ENCODE measurements at places on chromosomes 16 and 17.

- DNase-seq: no peak
Observed at GRCh38 chr16:468068-468821, 42.8 kb downstream of the RAB11FIP3 start.

- DNase-seq: no peak
Observed at GRCh38 chr16:67701420-67701819, 17.7 kb downstream of the GFOD2 start.

DNA sequence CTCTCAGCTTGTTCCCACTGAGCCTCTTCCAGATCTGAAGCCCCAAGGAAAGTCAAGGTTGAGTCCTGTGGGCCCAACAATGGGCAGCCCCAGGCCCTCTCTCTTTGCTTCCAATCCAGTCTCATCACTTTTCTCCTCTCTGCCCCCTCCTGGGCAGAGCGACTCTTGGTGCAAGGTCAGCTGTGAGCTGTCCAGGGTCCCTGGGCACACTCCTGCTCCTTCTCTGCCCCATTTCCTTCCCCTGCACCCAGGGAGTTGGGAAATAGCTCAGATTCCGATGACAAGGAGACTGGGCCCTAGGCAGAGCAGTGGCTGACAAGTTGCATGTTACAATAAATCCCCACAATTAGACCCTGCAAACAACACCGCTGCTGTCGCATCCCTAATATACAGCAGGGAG lies 16.1 kb upstream of the CRHR1 start:
- DNase-seq: no peak

DNA sequence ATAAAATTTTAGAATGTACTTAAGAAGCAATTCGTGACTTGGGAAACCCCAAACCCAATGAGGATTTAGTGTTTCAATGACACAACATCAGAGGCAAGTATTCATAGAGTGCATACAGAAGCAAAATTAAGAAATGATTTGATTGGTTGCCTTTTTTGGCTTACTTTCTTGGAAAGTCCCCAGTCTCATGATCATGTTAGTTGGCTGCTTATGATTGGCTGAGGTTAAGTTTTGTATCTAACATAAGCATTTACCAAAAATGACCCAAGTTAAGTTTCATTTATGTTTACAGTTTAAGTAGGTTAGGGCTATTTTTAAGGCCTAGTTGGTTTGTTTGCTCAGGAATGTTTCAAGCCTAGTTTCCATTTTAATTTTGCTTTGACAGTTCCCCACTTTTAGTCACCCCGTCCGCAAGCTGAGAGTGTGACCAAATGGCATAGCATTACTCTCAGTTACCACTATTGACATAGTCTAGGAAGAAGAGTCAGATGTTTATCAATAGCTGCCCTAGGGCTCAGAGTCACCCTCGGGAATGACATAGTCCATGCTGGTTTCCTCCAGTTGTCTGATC lies 36.2 kb downstream of the DGKE start:
- DNase-seq: no peak

DNA sequence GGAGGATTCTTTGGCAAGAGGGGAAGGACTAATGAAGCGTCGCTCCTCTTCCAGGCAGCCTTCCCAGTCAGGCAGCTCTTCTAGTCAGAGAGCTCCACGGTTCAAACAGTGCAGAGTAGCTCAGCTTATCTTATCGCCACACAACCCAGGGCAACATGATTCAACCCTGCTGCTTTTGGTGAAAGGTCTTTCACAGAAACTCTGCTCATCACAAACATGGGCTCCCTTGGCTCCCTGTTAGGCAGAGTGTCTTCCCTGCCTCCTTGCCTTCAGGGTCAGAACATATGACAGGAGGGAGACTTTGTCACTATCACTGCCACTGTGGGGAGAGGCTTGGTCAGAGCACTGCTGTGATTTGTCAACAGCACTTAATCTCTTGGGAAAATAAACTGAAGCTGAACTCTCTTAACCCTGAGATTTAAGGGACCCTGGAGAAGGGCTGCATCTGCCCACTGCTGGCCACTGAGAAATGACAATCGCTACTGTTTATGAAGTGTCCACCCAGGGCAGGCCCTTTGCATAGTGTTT lies 6.9 kb upstream of the SLC13A2 start:
- DNase-seq: peak; percentile 35

- DNase-seq: no peak
Observed at GRCh38 chr17:72600934-72601333, 480.1 kb downstream of the SOX9 start.

- DNase-seq: no peak
Observed at GRCh38 chr16:19753815-19754643, 36.0 kb downstream of the IQCK start.

DNA sequence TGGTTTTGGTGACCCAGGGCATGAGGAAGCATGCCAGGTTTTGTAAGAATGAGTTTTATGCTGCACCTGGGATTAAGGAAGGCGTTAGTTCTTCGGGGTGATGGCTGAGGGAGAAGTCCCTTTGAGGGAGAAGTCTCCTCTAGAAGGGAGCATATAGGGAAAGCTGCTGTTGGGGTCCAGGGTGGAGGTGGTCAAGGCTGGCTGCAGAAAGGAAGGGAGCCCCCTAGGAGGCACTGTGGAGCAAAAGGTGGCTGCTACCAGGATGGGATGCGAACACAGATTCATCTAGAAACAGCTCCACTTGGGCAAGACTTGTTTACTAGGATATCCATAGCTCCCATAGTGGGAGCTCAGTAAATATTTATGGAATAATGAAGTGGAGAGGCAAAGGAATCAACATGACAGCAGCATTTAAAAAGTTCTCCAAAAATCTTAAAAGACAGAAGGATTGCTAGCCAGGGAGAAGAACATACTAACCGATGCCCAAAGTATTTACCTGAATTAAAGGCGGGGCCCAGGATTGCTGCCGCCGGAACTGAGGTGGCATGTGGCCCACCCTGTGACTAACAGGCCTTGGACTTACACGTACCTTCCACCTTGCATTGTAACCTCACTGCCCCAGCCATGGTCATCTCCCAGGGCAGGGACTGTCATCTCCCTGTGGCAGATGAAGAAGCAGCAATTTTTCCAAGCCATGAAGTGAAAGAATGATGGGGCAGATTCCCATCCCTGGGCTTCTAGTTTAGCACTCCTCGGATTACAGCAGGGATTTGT lies 7.1 kb upstream of the LPCAT2 start:
- no peak for DNase-seq

- DNase-seq: no peak
Observed at GRCh38 chr17:80890196-80890920, 101.3 kb upstream of the CHMP6 start.

GRCh38 chr17:50963139-50963538 lies 97.0 kb upstream of the TOB1 start:
- DNase-seq: no peak

- DNase-seq: no peak
Observed at GRCh38 chr16:66605177-66605978, 874 bp downstream of the CMTM3 start.

DNA sequence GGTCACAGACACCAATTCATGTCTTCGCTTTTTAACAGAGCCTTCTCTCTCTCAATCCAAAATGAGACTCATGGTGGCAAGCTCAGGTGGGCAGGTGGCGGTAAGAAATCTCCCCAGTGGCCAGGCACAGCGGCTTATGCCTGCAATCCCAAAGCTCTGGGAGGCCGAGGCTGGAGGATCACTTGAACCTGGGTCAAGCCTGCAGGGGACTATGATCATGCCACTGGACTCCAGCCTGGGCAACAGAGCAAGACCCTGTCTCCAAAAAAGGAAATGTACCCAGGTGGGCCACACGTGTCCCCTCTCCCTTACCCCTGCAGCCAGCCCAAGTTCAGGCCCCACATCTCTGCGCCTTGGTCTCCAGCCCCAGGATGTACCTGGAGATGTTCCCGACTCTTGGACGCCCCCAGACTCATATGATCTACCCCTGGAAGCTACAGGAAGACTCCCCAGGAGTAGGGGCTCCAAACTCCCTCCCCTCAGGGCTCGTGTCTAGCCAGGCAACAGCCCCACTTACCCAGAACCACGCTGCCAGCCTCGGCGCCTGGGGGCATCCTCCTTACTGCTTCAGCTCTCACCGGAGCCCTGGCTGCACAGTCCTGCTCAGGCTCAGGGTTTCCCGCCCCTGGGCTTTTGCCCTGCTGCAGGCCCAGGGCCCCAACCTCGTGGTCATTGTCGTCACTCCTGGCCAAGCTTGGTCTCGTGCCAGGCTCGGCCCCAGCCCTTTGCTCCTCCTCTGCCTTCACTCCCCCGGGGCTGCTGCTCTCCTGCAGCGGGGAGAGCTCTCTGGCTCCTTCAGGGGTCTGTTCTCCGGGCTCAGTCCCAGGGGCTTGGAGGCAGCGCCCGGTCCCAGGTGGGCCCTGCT lies 16.2 kb downstream of the MYLK3 start:
- DNase-seq: no peak

- no peak for DNase-seq
Observed at GRCh38 chr16:10678655-10679054, 16.1 kb downstream of the TEKT5 start.

DNA sequence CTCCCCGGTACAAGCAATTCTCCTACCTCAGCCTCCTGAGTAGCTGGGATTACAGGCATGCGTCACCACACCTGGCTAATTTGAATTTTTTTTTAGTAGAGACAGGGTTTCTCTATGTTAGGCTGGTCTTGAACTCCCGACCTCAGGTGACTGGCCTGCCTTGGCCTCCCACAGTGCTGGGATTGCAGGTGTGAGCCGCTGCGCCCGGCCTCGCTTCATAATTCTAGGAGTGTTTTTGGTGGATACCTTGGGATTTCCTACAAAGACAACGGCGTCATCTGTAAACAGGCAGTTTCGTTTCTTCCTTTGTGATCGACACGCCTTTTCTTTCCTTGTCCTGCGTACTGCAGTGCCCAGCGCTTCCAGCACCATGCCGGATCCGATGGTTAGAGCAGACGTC lies 60.9 kb upstream of the GNG13 start:
- DNase-seq: no peak
